ENCODE measurements at places on chromosomes 4 and X.

DNA sequence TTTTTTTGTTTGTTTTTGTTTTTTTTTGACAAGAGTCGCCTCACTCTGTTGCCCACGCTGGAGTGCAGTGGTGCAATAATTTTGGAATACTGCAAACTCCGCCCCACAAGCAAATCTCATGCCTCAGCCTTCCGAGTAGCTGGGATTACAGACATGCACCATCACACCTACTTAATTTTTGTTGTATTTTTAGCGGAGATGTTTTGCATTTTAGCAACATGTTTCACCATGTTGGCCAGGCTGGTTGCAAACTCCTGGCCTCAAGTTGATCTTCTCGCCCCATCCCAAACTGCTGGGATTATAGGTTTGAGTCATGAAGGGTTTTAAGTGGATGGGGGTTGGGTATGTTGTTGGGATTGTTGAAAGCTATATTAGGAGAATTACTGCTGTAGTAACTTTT, 270.9 kb upstream of the LCORL start:
- no peak for DNase-seq

DNA sequence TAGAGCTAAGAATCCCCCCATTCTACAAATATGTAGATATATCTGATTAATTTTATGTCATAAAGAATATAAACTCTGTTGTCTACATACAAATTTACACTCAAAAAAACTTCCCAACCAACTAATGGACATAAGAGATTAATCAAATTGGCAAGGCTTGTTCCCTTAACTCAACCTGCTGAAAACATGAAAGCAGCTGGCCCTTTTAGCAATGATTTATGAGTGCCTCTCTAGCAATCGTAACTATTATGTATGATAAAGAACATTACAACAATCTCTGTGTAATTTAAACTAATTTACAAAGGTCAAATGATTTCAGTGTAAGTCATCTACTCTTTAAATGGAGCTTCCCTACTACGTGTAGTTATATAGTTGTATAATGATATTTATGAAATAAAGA, 83.1 kb upstream of the FTHL17 start:
- DNase-seq, result no peak

GRCh38 chr4:32429151-32429550, 1709.0 kb downstream of the PCDH7 start:
- no peak for DNase-seq

- DNase-seq, result no peak
Measured at GRCh38 chr4:122803788-122804208, 22.8 kb upstream of the FGF2 start.

DNA sequence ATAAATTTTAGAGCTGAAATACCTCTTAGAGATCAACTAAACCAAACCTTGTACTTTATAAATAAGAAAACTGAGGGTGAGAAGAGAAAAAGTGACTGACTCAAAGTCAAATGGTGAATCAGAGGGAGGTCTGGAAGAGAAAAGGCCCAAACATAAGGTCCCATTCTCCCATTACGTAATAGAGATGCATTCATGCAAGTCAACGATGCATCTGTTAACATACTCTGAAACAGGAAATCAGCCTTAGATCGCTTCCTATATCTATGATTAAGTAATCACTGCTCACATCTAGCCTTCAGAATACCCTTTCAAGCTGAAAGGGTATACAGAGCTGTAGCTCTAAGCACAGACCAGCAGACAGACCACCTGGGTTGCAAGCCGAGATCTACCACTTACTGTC, 6.5 kb downstream of the RNF150 start:
- no peak for DNase-seq

DNA sequence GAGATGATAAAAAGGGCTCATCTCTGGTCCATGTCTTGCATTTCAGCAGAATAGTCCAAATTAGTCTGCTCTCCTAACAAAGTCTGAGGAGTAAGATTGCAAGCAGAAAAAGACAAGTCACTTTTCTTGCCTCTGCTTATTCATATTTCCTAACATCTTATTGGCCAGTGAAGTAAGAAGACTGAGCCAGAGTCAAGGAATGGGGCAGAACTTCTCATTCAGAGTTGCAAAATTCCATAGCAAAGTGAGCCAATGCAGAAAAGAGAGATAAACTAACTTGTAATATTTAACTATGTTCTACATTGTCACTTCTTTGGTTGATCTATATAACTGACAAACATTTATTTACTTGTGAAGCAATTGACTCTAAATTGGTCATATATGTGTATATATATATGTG, 2304.0 kb downstream of the ARAP2 start:
- no peak for DNase-seq

DNA sequence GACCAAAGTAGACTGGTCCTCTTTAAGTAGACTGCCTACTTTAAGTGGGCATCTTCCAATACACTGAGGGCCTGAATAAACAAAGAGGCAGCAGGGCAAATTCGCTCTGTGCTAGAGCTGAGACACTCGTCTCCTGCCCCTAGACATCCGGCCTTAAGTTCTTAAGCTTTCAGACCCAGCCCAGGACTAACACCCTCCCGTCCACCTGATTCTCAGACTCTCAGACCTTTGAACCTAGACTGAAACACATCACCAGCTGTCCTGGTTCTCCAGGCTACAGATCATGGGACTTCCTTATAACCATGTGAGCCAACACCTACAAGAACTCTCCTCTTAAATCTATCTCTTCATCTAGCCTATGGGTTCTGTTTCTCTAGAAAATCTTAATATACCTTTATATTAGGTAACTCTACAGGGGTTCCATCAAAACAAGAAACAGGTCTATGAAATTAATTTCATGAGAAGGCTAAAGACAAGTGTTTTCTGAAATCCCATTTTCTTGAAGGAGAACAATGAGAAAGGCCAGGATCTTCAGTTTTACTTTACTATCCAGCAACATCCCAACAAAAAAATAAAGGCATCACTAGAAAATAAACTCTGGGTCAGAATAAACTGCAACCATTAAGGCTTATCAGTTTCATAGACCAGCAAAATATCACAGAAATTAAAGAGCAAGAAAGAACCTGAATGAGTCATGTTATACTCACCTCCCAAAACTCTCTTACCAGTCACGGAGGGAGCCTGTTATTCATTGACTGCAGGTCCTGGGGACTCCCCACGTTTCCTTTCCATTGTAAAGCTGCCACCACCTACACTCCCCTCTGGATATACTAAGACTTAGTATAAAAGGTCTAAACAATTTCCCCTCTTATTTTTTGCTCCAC, 14.8 kb downstream of the ADGRA3 start:
- DNase-seq, result no peak

GRCh38 chr4:155336242-155336641, 40.5 kb downstream of the MAP9 start:
- DNase-seq, result no peak

DNA sequence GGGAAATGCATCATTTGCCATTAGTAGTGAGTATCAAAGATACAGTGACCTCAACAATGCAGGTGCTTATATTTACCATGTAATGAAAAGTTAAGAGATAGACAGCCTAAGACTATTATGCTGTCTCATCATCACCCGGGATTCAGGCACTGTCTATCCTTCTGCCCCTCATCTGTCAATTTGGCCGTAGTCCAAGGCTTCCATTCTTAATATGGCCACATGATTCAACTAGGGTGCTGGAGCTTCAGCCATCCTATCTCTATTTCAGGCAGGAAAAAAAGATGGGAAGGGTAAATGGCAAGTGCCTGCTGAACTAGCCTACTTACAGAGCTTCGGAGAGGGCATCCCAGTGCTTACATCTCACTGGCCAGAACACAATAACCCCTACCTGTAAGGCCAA, 196.7 kb upstream of the LNX1 start:
- no peak for DNase-seq

DNA sequence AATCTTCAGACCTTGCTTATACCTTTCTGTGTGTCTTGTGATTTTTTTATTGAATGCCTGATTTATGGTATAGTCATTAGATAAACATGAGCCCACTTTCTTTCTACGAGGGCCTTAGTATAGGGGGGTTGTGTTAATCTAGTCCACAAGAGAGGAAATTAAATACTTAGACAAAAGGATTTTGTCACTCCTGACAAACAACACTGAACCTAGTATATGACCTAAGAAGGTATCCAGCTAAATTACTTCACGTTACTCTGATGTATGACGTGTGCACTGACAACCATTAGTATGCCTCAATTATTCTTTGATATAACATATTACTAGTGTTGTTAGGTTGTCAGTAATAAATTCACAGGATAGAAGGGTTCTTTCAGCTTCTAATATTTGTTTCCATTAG, 2.8 kb upstream of the PRR27 start:
- no peak for DNase-seq

DNA sequence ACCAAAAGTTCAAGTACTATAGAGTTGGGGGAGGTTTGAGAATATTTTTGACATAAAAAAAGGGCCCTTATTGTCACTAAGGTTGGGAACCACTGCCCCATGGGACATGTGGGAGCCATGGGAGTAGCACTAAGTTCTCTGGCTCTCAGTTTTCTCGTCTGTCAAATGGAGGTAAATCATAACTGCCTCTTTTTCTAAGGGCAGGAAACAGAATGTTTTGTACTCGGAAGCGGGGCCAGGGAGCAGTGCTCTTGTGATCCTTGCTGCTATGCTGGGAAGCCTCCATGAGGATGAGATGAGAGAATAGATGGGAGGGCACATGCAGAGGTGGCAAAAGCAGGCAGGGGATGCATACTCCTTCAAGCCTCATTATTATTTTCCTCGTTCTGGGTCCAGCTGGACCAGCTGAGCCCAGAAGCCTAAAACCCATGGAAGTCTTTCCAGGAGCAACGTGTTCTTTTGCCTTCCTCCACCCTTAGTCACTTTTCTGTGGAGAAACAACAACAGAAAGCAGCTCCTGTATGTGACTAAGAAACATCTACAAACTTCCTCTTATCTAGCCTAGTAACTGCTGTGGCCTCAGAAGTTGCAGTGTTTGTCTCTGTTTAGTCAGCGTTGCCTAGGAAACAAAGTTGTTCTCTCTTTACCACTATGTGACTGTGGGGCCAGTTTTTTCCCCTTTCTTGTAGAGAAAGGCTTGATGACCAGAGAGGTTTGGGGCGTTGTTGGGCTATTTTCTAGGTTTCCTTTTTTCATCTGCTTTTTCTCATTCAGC, 64.8 kb downstream of the TSC22D3 start:
- DNase-seq, result no peak

DNA sequence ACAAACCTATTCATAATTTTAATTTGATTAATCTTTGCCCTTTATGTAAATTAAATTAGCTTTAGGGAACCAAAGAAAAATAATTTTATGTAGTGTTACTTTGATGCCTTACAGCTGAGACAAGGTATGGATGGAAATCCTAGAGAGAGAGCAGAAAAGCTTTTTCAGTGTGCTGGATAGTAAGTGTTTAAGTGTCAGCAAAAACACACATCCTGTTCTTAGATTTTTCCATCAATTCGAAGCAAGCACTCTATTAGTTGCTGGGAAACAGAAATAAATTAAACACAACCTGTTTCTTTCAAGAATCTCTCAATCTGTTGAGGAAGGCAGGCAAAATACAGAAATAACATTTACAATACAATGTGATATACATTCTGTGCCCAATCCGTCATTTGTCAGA, 327.8 kb downstream of the GALNTL6 start:
- DNase-seq, result no peak

GRCh38 chr4:99879458-99879857, 14.8 kb downstream of the LAMTOR3 start:
- no peak for DNase-seq

DNA sequence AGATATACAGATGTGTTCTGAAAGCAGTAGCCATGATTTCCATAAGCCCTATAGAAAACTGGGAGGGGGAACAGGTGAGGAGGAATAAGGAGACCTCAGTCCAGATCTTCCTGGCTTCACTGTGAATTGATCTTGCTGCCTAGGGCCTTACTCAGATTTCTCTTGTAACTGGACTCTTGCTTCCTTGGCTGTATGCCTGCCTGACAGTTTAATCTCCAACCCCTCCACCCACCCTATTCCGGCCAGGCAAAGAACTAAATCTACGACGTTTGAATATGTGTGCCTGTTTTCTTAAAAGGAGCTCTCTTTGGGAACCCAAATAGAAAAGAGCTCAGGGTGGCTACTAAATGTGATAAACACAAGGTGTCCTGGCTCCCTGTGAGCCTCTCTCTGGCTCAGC, 173.0 kb downstream of the GPC3 start:
- DNase-seq, result no peak

- no peak for DNase-seq
Measured at GRCh38 chr4:11232015-11232414, 196.7 kb downstream of the HS3ST1 start.

GRCh38 chrX:108494406-108495090, 54.9 kb downstream of the COL4A5 start:
- no peak for DNase-seq

DNA sequence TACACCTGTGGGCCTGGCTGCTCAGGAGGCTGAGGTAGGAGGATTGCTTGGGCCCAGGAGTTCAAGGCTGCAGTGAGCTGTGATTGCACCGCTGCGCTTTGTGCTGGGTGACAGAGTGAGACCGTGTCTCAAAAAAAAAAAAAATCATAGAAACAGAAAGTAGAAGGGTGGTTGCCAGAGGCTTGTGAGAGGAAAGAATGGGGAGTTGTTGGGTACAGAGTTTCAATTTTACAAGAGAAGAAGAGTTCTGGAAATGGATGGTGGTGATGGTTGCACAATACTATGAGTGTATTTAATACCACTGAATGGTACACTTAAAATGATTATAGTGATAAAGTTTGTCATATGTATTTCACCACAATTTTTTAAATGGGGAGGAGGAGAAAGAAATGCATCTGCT, 10.2 kb upstream of the GLOD5 start:
- DNase-seq, result no peak

DNA sequence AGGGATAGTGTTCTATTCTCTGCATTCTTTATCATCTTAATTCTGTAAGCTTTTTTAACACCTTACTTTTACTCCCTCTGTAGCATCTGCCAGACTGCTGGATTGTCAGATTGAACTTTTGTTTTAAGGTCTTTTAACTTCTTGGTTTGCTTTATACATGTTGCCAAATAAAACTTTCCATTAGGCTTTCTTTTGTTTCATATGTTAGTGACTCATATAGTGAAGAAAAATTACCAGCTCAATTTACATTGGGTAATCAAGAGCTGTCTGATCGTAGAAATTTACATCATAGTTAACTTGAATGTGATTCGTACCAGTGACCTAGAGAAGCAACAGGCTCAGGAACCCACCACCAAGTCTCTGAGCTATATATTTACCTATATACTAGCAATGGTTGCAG, 28.5 kb upstream of the KLHL4 start:
- no peak for DNase-seq

DNA sequence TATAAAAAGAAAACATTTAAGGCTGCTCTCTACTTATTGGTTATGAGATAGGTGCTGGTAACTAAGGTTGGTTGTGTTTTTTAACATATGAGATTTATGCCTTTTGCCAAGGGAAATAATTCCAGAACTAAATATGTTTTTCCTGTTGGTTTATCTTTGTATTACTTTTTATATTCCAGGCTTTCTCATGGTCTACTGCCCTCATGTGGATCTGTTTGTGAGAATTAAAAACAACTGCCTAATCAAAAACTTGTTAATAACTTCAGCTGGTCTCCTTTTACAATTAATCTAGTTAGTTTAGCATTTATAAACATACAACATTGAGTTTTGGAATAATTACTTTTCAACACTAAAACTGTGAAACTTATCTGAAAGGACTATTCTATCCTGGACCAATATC, 1208.3 kb downstream of the ADGRL3 start:
- no peak for DNase-seq
